Stromal cell of bone marrow (primary cell): ENCODE measurements at places on chromosomes 1 and 21.

DNA sequence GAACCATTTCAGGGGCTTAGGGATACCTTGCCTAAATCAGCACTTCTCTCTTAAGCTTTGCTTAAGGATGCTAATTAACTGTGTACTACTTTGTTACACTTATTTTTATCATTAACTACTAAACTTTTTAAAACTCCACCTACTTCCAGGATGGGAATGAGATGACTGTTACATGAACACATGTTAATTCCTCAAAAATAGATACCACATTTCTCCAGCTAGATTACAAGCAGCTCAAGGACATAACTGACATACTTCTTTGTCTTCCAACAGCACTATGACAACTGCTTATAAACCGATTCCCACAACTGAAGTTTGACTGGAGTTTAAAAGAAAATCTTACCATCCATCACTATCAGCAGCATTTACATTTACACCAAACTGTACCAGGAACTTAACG, 53.7 kb downstream of the TP53BP2 start:
- no peak for DNase-seq

DNA sequence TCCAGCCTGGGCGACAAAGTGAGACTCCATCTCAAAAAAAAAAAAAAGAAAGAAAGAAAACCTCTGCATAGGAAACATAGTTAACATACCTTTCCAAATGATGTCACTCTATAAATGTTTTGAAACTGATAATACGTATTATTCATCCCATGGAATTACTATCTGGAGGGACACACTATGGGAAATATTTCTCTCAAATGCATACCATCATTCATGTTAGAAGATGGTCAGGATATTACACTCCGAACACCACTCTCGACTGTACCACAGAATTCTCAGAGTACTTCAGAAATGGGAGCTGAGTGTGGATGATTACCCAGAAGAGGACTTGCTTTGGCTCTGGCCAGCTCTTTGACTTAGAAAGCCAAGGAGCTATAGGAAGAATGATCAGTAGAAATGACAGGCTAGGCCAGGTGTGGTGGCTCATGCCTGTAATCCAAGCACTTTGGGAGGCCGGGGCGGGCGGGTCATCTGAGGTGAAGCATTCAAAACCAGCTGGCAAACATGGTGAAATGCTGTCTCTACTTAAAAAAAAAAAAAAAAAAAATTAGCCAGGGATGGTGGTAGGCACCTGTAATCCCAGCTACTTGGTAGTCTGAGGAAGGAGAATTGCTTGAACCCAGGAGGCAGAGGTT, 5.2 kb upstream of the LIN28A start:
- DNase-seq = no peak

- peak; percentile 47 for DNase-seq
Observed at GRCh38 chr1:107669996-107670395, 295.0 kb downstream of the VAV3 start.

DNA sequence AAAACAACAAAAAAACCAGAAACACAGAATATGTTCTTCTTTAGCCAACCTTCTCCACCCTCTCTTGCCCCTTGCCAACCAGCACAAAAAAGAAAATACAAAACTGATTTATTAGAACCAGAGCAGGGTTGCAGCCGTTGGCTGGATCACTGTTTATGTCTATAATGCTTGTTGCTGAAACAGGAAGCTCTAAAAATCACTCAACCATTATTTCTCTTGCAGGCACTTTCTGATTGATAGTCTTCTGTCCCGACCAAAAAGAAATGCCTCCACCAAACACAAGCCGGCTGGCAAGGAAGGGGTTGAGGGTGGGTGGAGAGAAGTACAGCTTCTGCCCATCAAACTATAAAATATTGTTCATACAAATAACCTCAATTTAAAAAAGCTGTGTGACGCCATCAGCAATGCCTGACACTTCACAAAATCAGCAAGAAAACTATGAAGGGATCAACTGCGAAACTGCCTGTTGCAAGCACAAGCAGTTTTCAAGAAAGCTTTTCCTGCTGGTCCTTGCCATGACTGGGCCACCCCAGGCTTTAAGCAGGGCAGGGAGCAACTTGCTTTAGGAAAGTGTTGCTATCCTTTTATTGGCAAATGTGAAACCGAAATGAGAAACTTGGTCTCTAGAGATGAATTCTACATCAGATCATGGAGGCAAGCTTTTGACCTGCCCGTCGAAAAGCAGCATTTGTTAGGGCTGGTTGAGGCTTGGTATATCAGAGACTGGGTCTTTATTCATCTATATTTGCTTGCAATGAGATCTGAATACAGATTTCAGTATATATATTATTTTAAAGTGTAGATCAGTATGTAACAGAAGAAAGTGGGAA, 174.2 kb downstream of the RUNX1 start:
- DNase-seq = no peak

DNA sequence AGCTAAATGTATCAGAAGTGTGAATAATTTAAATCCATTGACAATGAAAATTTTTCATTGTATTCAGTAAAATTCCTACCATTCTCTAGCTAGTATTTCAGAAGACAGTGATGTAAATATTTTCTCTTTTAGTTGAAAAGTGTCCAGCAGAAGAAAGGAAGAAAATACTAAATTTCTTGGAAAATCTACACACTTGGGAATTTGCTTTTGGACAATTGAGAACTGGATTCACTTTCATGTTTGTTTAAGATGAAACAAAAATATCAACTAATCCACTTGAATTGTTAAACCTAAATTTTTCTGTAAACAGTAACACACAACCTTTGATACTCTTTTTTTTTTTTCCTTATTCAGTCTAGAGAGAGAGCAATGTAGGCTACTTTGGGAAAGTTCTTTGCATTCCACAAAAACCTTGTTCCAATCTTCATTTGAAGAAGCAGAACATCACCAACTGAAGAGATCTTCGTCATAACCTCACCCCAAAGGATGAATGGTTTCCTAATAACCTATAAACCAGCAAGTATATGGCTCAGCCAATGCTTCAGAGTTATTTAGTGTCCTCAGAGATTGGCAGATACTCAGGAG, 155.1 kb upstream of the GORAB start:
- no peak for DNase-seq

DNA sequence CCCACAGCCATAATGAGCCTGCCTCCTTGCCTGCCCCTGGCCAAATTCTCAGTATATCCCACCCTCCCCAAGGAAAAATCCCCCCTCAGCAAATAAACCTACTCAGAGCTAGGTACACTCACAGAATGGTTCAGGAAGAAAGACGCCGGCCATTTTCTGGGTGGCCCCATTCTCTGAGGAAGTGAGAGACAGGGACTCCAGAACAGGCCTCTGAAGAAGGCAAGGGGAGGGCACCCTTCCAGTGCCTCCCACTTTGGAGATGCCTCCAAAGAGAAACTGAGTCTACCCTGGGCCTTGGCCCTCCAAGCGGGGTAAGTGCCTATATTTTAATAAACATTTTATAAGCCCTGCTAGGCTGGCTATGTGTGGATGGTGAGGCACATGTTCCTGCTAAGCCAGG, 2.3 kb downstream of the PACC1 start:
- no peak for DNase-seq

GRCh38 chr1:179881642-179882252, 338 bp upstream of the TOR1AIP1 start:
- DNase-seq = peak; percentile 92

DNA sequence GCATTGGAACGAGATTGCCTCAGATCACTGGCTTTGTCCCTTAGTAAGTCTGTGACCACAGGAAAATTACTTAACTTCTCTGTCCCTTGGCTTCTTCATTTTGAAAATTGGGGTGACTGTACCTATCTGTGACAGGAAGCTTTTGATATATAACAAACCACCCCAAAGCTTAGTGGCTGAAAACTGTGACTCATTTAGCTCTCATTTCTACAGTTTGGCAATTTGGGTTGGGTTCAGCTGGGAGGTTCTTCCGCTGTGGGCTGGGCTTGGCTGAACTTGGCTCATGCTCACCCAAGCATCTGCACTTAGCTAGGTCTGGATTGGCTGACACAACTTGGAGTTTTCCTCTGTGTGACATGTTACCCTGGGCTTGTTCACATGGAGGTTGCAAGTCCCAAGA, 14.0 kb downstream of the C1orf94 start:
- no peak for DNase-seq
